ENCODE measurements at places on chromosomes 12 and 14. TPM values are rescaled to one million over a fixed set of nuclear protein-coding genes. Genes with fewer than 3 reads are reported as not detected.

DNA sequence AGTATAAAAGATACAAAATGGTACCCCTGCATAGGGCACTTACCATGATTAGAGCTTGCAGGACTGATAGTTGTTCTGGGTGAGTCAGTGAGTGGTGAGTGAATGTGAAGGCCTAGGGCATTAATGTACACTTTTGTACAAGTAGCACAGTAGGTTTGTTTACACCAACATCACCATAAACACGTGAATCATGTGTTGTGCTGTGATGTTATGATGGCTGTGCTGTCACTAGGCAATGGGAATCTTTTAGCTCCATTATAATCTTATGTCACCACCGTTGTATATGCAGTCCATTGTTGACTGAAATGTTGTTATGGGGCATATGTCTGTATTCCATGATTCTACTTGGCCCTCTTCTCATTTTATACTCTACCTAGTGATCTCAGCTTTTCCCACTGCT lies 11.8 kb downstream of the NUBPL start:
- no peak for DNase-seq

DNA sequence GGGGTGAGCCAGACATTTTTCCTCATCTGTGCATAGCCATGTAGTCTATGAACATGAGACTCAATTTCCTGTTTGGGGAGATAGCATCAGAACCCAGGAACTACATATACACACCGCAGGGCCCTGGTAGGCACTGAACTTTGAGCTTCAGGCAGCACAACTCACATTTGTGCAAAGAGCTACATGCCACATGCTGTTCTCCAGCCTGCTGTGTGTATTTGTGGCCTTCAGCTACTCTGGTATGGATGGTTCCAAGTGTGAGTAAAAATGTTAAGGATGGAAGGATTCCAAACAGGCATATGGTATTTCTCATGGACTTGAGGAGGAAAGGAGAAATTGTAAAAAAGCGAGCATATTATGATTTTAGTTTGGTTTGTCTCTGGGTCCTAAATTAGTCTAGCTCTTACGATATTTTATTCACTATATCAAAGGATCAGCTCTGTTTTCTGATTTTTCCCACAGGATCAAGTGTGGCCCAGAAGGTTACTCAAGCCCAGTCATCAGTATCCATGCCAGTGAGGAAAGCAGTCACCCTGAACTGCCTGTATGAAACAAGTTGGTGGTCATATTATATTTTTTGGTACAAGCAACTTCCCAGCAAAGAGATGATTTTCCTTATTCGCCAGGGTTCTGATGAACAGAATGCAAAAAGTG lies 422.4 kb upstream of the OR4E1 start:
- no peak for DNase-seq

- DNase-seq: peak; percentile 86
Observed at GRCh38 chr14:103206836-103207387, 83.7 kb downstream of the TNFAIP2 start.

- DNase-seq: no peak
Observed at GRCh38 chr12:92540782-92541423, 161.9 kb upstream of the PLEKHG7 start.

GRCh38 chr12:114981036-114981435 lies 297.1 kb upstream of the TBX3 start:
- DNase-seq: no peak

DNA sequence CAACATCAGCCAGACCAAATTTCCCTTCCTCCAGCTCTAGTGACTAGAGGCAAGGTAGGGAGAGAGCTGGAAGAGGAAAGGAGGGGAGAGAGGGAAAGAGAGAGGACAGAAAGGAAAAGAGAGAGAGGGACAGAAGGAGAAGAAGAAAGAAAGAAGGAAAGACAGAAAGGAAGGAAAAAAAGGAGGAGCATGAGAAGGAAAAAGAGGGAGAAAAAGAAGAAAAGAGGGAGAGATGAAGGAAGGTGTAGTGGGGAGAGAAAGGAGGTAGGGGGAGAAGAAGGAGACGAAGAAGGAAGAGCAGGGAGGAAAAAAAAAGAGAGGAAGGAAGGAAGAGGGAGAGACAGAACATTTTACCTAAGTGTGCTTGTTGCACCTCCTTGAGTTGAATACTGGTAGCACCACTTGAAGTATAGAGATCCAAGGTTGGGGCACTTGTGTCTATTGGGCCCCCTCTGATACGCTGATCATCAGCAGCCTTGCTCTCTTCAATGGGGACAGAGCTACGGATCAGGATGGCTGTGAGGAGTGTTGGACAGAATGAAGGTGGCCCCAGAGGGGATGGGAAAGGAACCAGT lies 232.5 kb downstream of the SUDS3 start:
- DNase-seq: no peak

DNA sequence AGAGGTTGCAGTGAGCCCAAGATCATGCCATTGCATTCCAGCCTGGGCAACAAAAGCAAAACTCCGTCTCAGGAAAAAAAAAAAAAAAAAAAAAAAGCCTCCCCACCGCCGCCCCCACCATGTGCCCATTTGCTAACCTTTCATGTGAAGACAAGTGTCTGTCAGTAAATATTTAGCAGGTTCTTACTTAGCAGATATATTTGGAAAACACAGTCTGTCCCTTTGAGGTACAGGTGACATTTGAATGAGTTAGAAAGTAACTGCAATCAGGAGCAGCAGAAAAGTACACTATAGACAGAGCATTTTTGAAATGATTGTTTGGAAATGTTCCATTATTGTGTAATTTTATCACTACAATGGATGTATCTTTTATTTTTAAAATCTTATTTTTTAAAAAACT lies 119.7 kb downstream of the FGD4 start:
- DNase-seq: no peak

- DNase-seq: no peak
Observed at GRCh38 chr14:78088916-78089315, 81.3 kb upstream of the NRXN3 start.

GRCh38 chr14:73833530-73834260 lies 17.9 kb upstream of the PTGR2 start:
- DNase-seq: peak; percentile 89

PZP gene
- total RNA-seq: not detected

HOXC9 gene
- 0.65 TPM for total RNA-seq
